Activated CD4-positive, alpha-beta T cell treated with anti-CD3 and anti-CD28 coated beads for 48 hours (primary cell): ENCODE measurements at places on chromosomes 16 and 17.

- DNase-seq, result no peak
Observed at GRCh38 chr16:51939378-51939871, 607.5 kb downstream of the TOX3 start.

GRCh38 chr16:54015147-54015546 lies 271.4 kb downstream of the IRX3 start:
- DNase-seq, result no peak

DNA sequence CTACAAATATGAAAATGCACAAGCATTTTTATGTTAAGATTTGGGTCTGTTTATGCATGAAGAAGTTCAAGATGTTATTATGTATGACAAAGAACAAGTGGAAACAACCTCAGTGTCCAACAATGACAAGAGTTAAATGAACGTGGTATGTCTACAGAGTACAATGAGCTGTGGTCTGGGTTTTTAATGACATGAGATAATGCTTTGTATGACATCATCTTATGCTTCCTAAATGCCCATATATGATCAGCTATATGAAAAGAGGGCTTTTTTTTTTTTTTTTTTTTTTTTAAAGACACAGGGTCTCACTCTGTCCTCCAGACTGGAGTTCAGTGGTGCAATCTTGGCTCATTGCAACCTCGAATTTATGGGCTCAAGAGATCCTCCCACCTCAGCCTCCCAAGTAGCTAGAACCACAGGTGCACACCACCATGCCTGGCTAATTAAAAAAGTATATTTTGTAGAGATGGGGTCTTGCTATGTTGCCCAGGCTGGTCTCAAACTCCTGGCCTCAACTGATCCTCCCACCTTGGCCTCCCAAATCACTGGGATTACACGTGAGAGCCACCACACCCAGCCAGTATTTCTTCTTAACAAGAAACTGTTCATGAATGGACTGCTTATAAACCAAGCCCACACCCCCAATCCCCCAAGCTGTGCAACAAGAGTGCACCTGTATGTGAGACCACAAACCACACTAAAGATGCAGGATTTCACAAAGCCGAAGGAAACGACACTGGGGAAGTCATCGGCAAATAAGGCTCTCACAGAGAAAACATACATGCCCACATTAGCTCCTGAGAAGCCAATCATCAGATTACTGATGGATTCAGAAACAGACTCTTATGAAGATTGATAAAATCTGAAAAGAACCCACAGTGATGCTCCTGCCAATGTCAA lies 114.5 kb downstream of the CPPED1 start:
- peak; percentile 26 for DNase-seq

DNA sequence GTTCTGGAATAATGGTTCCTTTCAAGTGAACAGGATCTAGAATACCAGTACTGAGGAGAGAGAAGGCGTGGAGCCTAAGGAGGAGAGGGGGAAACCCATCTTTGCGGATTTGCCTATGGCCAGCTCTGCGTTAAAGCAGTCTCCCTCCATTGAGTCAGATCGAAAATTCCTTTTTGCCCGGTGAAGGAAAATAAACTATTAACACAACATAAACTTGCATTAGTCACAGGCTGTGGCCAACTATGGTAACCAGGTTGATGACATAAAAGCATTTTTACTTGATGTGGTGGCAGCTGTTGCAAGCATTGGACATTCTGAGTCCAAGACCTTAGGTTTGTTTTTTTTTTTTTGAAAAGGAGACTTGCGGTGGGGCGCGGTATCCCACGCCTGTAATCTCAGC lies 8.9 kb downstream of the LDAF1 start:
- no peak for DNase-seq

- no peak for DNase-seq
Observed at GRCh38 chr16:68393333-68393732, 55.0 kb downstream of the SMPD3 start.

GRCh38 chr17:50909765-50910605 lies 43.8 kb upstream of the TOB1 start:
- peak; percentile 80 for DNase-seq

GRCh38 chr16:26317885-26318284 lies 626.1 kb downstream of the HS3ST4 start:
- DNase-seq, result no peak

DNA sequence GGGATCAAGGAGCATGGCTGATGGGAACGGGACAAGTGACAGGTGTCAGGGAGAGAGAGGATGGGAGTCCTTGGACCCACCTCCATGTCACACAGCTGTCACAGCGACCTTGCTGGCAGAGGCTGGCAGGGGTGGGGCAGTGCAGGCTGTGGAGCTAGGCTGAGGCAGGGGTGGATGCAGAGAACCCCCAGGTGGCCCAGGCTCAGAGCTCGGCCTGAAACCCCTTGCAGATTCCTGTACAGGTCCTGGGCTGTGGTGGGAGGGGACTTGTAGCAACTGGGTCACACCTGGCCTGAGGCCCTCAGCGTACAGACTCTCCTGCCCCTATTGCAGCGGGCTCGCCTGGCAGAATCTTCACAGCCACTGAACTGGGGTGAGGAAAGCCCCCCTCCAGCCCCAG lies 174.1 kb downstream of the NTN1 start:
- no peak for DNase-seq

- no peak for DNase-seq
Observed at GRCh38 chr16:73978407-73978784, 318.2 kb upstream of the PSMD7 start.

DNA sequence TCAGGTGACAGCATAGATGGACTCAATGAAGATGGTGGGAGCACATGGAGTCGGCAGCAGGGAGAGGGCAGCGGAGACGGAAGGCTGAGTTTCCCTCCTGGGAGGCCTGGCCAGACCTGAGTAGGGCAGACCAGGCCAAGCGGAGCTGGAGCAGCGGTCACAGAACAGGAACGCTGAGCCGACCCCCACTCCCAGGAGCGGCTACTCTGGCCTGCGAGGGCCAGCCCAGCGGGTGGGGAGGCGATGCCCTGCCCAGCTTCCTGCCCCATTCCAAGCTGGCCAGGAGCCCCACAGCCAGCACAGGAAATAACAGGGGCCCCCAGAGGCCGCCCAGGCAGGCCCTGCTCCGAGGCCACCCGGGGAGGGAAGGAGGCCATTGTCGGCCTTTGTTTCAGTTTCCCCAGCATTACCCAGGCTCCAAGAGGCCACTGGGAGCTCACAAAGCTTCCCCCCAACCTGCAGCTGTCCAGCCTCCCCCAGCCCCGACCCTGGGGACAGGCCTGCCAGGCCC lies 79.8 kb downstream of the ZNF423 start:
- no peak for DNase-seq

DNA sequence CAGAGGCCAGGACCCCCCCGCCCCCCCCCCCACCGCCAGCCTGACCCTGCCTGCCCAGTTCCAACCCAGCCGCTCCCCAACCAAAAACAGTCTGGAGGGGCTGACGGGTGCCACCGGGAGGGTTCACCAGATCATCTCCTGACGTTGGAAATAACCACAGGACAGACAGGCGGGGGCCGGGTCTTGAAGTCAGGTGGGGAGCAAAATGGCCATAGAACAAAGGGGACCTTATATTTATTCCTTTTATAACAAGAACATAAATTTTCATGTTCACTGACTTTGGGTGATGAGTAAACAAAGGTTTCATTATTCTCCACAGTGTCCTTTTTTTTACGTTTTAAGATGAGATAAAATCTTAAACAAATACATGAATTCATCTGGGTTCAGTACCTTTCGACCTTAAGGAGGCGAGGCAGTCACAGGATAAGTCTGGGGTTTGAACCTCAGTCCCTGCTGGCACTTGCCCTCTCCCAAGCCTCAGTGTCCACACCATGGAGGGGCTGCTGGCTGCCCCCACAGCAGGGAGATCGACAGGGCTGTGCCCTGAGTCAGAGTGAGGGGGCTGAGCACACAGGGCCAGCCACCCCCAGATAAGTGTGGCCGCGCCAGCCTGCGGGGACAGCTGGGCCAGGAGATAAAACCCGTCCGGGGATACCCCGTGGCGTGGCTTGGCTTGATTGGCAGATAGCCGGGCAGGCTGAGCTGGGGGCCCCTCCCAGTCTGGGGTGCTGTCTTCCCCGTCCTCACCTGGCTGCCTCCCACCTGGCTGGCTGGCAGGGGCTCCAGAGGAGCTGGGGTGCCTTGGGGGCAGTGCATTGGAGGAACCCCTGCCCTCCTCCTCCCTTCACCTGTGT lies 15.0 kb downstream of the SLC7A5 start:
- DNase-seq, result no peak

DNA sequence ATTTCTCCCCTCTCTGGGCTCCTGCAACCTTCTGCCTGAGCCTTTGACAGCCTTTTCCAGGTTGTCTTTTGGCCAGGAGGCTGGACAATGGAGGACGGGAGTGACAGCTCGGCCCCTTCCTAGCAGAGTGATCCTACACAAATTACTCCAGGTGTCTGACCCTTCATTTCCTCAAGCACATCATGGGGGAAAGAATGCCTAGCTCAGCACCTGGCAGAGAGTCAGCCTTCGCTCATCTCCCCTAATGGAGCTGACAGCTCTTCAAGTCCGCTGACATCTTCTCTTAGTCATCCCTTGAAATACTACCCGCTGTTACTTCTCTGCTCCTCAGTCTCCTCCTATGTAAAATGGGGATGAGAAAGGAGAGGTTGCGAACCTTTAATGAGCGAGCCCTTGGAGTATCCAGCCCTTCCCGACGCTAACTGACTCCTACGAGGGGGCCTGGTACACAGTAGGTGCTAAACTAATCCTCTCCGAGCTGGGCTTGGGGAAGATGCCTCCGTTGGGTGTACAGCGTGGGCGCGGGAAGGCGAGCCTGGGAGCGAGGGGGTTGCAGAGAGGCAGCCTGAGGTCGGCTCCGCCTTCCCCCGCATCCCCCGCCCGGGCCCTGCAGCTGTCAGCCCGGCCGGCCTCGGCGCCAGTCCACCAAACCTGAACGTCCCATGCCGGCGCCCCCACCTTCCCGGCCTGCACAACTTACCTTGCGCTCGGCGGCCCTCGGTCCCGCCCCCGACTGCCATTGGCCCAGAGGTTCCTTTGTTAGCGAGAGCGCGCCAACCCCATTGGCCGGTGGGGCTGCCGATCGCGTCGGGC lies 480 bp upstream of the MPRIP start:
- peak; percentile 98 for DNase-seq

DNA sequence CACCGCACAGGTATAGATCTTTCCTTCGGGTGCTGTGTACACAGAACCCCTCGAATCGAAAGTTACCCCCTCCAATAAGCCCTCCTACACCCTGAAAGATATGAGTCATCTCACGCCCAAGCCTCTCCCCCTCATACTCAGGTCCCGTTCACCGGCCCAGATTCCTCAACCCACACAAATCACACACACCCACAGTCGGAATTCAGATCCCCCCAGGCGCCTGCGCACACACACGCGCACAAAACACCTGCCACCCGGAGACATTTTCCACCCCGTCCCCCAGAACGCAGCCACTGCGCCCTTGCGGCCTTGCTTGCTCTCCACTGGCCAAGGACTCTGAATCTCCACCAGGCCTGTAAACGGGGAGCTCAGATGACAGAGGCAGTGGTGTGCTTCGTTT lies 4.9 kb downstream of the JPH3 start:
- DNase-seq, result no peak

DNA sequence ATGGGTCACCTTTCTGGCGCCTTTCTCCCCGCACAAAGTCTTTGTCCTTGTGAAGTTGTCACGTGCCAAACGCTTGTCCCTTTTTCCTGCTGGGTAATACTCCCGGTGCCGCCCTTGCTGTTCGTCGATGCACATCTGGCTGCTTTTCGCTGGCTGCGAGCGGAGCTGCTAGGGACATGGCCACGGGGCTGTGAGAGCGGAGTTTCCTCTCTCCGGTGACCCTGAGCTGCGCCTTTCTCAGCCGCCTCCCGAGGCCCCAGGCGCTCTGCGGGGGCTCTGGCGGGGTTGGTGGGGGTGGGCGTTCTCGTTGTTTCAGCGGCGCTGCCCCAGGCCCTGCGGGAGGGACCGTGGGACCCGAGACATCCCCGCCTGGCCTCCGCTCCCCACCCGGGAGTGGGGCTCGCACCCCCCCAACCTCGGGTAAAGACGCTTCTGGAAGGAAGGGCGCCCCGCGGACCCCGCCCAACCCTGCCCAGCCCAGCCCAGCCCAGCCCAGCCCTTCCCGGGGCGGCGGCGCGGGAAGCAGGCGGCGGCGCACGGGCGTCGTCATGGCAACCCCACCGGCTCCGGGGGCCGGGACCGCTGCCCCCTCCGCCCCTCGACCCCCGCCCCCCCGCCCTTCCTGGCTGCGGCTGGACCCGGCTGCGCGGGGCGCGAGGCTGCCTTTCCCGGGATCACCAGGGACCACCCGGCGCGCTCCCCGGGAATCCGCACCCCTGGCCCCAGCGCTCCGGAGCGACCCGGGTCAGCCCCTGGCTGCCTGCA lies 12.3 kb downstream of the CHMP6 start:
- DNase-seq, result no peak

DNA sequence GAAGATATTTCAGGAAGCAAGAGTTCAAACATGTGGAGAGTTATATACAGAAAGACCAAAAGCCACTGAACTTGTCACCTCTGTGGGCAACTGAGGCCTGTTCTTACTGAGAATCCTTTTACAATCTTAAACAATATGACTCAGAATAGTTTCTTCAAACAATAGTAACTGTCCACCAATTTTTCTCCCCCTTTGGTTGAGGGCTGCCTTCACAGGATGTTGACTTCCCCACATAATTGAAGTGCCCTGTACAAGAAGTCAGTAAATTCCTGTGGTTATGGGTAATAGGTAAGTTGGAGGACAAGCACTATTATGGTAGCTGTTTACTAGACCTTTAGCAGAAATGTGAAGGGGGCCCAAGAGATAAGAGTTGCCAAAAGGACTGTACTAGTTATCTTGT lies 215.8 kb downstream of the CDH8 start:
- DNase-seq, result no peak

GRCh38 chr17:29059281-29059680 lies 16.3 kb downstream of the PIPOX start:
- no peak for DNase-seq

GRCh38 chr16:31274831-31275816 lies 15.3 kb downstream of the ITGAM start:
- DNase-seq, result no peak

- no peak for DNase-seq
Observed at GRCh38 chr17:73199751-73200317, 7.0 kb downstream of the COG1 start.

GRCh38 chr16:48905632-48906505 lies 295.9 kb upstream of the N4BP1 start:
- no peak for DNase-seq

DNA sequence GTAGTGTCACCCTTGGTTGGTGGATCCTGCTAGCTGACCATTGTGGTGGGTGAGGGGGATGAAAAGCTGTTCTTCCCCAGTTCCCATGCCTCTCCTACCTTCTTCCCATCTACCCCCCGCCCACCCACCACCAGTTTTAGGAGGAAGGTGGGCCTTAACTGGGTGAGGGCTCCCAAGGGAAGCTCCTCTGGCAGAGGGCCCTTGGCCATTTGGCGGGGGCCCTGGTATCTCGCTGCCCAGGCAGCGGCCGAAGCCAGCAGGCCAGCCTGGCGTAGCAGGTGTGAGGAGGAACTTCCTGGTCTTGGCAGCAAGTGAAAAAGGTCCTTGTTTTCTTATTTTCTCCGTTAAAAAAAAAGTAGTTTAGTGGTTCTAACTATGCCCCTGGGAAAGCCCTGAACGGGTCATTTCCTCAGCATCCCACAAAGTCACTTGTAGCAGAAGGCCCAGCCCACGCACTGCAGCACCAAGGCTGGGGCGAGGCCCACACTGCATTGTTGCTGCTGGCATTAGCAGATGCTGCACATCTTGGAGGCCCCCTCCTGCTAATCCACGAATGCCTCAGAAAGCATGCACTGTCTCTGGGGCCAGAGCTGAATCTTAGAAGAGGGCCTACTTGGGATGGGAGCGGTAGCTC lies 72.5 kb downstream of the MPRIP start:
- DNase-seq, result peak; percentile 40
